ENCODE measurements at places on chromosomes 7 and 10. TPM values are rescaled to one million over a fixed set of nuclear protein-coding genes. Genes with fewer than 3 reads are reported as not detected.

Gene ZNF804B
- not detected for total RNA-seq

Gene SRGN
- total RNA-seq: 0.39 TPM

Gene SFTPD
- not detected for total RNA-seq

Gene TAC1
- total RNA-seq: not detected

Gene NEUROD6
- not detected for total RNA-seq

Gene IL6
- total RNA-seq: not detected

Gene SOSTDC1
- total RNA-seq: not detected

Gene STK32C
- 6.5 TPM for total RNA-seq

Gene ACHE
- 1.5 TPM for total RNA-seq

Gene TMEM229A
- total RNA-seq: not detected

Gene OGDH
- 68.3 TPM for total RNA-seq

Gene GPC2
- 3.1 TPM for total RNA-seq

Gene LEP
- total RNA-seq: under 0.01 TPM

Gene CPA2
- total RNA-seq: not detected

Gene MYL7
- total RNA-seq: 3.6 TPM

Gene A1CF
- 3.3 TPM for total RNA-seq

Gene GIMAP4
- not detected for total RNA-seq
